Fibroblast of upper back skin (primary cell): ENCODE measurements at places on chromosomes 4 and X.

DNA sequence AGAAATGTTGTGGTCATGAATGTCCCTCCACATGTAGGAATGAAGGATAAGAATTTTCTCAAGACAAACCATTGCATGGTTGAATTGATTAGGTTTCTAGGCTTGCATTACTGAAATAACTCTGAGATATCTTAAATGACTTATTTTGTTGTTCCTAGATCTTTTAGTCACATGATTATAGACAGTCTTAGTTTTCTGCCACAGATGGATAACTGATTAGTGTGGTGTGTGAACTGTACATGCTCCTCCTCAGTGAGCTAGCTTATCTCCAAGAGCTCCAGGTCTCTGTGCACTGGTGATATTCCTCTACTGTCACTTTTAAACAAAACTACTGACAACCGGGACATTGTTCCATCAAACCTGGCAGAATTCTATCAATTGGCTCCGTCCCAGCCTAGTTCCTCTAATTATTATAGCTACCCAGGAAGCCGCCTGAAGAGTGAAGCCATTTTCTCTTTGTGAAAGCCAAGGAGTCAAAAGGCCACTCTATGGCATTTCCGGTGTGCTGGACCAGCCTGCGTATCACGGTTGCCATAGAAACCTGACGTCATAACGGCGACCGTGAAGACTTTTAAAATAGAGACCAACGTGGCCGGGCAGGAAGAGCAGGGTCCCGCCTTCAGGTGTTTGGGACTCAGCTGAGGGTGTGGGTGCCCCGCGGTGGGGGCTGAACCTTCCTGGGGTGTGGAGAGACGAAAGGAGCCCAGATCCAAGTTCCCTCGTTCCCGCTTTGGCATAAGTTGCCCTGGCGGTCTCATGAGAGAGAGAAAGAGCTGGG is 28.1 kb downstream of the BEX3 start:
- DNase-seq, result peak; percentile 85

DNA sequence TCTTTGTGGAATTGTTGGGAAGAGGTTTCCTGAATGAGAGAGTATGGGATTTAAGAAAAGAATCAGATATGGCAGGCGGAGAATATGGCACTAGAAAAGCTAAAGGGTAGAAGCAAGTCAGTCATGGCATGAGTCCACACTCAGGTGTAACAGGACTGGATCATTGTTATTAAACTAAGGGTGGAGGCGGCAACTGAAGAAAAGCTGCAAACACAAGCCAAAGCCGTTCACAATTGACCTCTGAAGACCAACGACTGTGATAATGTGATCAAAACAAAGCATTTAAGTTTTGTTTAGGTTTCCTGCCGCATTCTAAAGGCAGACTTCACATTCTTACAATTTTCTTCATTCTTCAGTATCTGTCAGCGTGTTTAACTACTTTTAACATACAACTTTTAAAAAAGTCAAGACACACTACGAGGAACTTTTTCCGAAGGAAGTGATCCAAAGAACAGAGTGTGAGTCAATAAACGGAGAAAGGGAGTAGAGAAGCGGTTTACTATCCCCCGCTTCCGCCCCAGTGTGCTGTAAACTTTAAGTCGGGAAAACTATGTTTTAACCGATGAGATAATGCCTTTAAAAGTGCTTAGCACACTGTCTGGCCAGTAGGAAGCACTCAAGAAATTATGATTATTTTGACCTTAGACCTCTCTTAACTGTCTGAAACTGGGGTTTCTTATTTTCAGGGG is 909 bp upstream of the SLAIN2 start:
- peak; percentile 62 for DNase-seq

- DNase-seq, result peak; percentile 9
Measured at GRCh38 chrX:31251336-31251735, 179.5 kb upstream of the FTHL17 start.

DNA sequence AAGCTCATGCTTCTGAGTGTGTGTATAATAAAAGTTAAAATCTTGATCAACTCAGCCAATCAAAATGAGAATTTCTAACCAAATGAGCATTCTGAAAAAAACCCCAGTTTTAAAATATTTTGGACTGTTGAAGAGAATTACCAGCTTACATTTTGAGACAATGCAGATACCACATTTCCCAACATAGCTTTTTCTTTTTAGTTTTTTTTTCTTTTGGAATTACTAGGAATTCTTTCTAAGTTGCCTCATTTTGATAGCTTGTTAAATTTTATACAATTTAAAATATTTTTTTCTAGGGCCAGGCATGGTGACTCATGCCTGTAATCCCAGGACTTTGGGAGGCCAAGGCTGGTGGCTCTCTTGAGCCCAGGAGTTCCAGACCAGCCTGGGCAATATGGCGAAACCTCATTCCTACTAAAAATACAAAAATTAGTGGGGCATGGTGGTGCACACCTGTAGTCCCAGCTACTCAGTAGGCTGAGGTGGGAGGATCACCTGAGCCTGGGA is 2.2 kb downstream of the RP2 start:
- peak; percentile 21 for DNase-seq

DNA sequence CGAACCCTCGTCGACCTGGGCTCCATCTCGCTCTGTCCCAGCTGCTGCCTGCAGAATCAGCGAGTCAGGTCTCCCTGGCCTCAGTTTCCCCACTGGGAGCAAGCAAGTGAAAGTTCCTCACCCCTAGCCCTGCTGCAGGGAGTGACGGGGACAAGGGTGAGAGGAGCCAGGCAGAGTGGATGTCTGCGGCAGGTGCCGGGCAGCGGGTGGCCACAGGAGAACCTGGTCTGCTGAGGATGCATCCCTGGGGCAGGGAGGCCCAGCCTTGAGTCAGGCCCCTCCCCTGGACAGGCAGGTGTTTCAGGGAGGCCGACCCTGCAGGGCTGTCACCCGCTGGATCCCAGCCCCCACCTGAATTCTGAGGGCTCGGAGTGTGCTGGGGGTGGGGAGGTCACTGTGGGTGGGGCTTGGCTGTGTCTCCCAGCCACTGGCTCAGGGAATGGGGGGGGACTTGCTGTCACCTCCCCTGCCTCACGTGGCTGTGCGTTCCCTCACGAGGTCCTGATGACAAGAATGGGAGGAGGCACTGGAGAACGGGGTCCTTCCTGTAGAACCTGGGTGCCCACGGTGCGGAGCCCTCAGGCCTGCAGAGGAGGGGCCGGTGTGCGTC is 33.2 kb downstream of the LRPAP1 start:
- DNase-seq, result no peak

DNA sequence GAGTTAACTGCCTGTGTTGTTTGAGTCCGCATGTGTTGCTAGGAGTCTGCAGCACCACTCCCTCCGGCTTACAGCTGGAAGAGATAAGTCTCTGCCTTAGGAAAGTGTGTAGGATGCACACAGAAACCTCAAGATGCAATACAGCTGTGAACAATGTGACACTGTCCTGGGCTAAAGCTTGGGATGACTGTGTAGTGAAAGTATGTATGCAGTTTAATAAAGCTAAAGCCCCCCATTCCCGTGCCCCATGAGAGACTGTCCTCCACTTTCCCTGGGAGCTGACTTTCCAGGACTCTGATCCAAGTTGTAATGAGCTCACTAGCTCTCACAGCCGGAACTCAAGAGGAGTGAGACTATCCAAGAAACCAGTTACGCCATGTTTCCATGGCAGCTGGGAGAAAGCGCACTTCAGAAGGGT is 156.6 kb upstream of the FTHL17 start:
- DNase-seq, result peak; percentile 81

GRCh38 chr4:30182786-30183185 is 537.4 kb upstream of the PCDH7 start:
- no peak for DNase-seq

- DNase-seq, result peak; percentile 18
Measured at GRCh38 chr4:15955670-15956069, 7.3 kb downstream of the FGFBP2 start.

DNA sequence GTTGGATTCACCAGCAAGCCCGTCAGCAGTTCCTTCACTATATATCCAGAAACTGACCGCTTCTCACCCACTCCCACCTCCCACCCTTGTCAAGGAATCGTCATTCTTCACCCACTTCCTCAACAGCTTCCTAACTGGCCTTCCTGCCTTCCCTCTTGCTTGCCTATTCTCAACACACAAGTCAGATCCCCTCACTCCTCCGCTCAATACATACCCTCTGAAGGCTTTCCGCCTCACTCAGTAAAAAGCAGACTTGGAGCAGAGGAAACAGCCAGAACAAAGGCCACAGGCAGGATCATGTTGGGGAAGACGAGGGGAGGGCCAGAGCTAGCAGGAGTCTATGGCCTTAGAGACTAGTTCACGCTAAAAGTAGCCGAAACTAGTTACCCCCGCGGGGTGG is 23.7 kb downstream of the RWDD4 start:
- no peak for DNase-seq

GRCh38 chr4:105569057-105569865 is 16.8 kb downstream of the ARHGEF38 start:
- DNase-seq, result no peak

GRCh38 chr4:178329226-178329872 is 887.1 kb upstream of the AGA start:
- DNase-seq, result no peak

DNA sequence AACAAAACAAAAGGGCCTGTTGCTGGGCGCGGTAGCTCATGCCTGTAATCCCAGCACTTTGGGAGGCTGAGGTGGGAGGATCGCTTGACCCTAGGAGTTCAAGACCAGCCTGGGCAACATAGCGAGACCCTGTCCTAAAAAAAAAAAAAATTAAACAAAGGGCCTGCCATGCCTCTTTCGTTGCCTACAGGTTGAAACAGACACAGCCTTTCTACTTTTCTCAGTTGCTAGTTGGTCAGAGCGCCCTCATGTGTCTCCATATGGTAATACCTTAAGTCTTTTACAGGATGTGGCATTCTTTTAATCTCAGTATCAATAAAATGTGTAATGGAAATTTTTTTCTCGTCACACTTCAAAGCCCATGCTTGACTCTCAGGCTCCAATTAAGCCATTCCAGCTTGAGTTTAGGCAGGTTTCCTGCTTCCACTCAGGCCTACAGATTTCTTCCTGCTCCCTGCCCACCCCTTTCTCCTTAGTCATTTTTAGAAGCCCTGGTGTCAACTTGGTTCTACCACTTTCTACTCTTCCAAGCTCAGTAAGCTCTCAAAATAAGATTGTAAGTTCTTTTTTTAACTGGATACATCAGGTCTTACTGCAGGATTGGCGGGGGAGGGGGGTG is 4.6 kb upstream of the SOWAHD start:
- DNase-seq, result peak; percentile 32

- no peak for DNase-seq
Measured at GRCh38 chr4:94068753-94069719, 138.6 kb upstream of the SMARCAD1 start.

DNA sequence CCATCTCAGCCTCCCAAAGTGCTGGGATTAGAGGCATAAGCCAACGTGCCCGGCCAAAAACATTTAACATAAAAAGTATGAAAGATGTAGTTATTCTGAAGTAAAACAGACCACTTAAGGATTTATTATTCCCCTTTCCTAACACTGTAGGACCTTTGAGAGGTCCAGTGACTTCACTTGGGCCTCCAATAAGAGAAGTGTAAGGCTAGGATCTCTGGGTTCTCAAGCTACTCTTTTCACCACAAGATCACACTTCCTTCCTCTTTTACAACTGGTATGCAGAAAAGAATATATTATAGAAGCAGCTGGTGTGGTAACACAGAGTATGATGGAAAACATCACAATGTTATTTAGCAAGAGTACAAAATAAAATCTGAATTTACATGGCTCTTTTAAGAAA is 30.2 kb upstream of the CCNG2 start:
- no peak for DNase-seq

DNA sequence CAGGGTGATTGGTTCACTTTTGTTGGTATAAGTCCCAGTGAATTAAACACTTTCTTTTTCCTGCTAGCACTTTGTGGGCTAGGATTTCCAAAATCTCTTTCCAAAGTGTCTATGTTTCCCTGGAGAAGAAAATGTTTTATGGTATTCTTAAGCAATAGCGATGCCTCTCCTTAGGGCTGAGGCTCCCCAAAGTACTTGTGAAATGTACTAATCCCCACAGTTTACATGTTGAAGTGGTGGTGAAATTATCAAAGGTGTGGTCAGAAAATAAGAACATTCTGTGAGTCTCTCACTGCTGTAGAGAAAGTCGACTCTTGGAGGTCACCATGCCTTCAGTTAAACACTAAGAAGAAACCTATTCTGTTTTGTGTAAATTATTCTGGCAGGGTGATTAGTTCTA is 51.5 kb upstream of the AMELX start:
- DNase-seq, result no peak

GRCh38 chr4:168688584-168688983 is 191.7 kb downstream of the PALLD start:
- peak; percentile 47 for DNase-seq

DNA sequence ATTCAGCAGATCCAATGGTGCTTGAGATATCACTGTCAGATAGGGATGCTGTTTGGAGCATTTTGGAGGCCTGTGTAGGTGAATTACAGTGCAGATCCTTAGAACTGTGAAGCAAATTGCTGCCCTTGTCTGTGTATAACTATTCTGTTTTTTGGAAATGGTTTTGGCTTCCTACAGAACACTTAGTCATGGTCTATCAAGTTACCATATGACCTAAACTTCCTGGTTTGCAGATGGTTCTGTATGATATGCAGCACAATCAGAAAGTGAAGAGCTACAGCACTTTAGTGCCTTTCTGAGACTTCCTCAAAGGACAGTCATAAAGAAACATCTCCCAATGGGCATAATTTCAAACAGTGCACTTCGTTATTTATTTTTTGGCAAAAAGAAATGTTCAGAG is 688.6 kb downstream of the SH3BGRL start:
- no peak for DNase-seq

- DNase-seq, result no peak
Measured at GRCh38 chr4:82799006-82799881, 648 bp upstream of the SCD5 start.

- no peak for DNase-seq
Measured at GRCh38 chr4:59855630-59856352, 1344.3 kb upstream of the ADGRL3 start.

DNA sequence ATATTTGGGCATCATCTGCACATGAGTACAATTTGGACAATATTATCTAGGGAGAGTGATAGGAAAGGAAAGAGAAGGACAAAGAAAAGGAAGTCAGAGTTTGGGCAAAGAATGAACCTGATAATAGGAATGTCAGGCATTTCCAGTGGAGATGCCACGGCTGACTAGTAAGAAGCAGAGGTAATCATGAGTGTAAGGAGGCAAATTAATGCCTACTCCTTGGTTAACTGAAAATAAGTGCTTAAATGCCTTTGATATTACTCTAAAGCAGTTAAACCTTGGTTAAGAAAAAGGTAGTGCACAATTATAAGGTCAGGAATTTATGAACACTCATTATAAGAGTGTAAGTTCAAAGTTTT is 99.2 kb upstream of the DDIT4L start:
- peak; percentile 42 for DNase-seq

DNA sequence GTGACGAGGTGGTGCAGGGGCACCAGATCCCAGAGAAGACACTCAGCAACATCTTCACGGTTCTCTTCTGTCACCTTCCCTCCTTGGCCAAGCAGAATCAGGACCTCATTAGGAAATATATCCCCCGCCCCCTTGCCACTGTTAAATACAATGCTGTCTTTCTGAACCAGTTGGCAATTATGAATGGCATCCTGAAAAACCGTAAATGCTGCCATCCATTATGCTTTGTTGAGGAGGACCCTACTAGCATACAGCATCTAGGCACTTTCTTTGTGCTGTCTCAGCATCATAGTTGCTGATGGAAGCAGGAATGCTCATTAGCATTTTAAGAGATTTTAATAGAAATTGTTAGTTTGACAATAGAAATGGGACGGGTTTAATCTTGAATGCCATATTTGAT is 138.5 kb downstream of the DCLK2 start:
- DNase-seq, result no peak
